ENCODE measurements at places on chromosomes 6 and 20. TPM values are rescaled to one million over a fixed set of nuclear protein-coding genes. Genes with fewer than 3 reads are reported as not detected.

XKR7 gene
- total RNA-seq = not detected

ADGRF5 gene
- total RNA-seq = 10.6 TPM

SNAP25 gene
- 5.1 TPM for total RNA-seq

MAS1 gene
- total RNA-seq = 0.10 TPM

TP53TG5 gene
- total RNA-seq = not detected

MACROD2 gene
- 8.0 TPM for total RNA-seq

APOBEC2 gene
- total RNA-seq = not detected

SLC2A10 gene
- total RNA-seq = 7.3 TPM

KIAA1755 gene
- 20.0 TPM for total RNA-seq

- peaks cover 20% of the 10 kb centered on the region for H3K4me1 ChIP-seq
- H3K27ac ChIP-seq = no peak overlapping the region
- DNase-seq = peak; percentile 14
- peak overlapping the region; percentile 45 for H3K4me3 ChIP-seq
- H3K36me3 ChIP-seq = no peaks in the 10 kb centered on the region
These were observed 222.0 kb upstream of the SYNCRIP start for GRCh38 chr6:85864453-85865401.

GRCh38 chr6:21305893-21306332 is 287.6 kb upstream of the SOX4 start:
- H3K36me3 ChIP-seq = no peaks in the 10 kb centered on the region
- H3K4me1 ChIP-seq = no peaks in the 10 kb centered on the region
- H3K4me3 ChIP-seq = no peak overlapping the region

DNA sequence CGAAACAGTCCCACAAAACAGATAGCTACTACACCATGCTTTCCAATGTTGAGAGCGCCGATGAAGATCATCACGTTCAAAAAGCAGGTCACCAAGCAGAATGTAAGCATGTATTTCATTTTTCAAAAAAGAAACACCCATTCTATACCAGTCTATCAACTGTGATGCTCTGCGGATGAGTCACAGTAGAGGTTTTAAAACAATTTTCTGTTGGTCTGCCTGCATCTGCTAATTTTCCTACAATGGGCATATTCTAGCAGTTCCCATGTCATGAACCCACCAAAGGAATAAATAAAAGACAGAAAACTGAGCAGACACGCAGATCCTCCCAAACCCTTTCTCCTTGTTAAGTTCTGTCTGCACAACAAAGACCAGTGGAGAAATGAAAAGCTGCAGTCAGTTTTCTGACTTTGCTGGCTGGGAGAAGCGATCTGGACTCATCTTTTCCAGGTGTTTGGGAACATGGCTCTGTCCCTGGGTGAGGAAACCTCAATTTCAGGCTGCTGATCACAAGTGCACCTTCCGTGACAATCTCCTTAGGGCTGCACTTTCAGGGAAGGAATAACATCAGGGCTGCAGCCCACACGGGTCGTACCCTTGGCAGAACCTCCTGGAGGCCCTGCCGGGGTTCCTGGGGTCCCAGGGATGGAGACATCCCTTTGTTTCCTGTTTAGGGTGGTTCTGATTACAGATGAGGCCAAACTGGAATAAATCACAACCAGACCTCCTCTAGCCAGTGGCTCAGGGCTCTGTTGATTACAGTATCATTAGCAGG is 200.1 kb downstream of the BMP7 start:
- no peaks in the 10 kb centered on the region for H3K4me1 ChIP-seq
- DNase-seq = no peak
- H3K27me3 ChIP-seq = no peaks in the 10 kb centered on the region
- no peak overlapping the region for H3K4me3 ChIP-seq
- no peaks in the 10 kb centered on the region for H3K36me3 ChIP-seq

GRCh38 chr6:144415835-144416237 is 130.7 kb downstream of the UTRN start:
- no peaks in the 10 kb centered on the region for H3K4me1 ChIP-seq
- no peaks in the 10 kb centered on the region for H3K27me3 ChIP-seq
- no peak overlapping the region for H3K27ac ChIP-seq
- no peak overlapping the region for H3K4me3 ChIP-seq
- H3K36me3 ChIP-seq = no peaks in the 10 kb centered on the region
- DNase-seq = no peak

DNA sequence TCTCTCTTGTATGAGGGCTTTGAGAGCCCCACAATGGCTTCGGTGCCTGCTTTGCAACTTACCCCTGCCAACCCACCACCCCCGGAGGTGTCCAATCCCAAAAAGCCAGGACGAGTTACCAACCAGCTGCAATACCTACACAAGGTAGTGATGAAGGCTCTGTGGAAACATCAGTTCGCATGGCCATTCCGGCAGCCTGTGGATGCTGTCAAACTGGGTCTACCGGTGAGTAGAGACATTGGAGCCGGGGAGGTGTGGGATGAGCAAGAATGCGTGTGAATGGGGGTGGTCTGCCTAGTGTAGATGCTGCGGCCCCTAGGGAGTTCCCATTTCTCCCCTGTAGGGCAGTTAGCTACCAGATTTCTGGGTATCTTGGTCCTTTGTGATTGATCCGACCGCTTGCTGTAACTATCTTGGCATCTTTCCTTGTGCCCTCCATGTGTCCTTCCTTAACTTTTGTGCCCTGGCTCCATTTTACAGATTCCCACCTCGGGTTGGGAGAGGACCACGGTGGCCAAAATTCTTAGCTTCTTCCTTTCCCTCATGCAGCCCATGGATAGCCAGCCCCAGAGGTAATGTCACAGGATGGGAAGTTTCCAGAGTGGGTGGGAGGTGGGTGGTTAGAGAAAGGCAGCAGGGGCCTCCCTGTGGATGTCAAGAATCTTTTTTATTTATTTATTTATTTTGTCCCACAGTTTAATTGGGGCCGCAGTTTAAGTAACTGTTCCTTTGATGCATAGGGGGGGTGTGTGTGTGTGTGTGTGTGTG is 6.3 kb downstream of the BRD2 start:
- H3K27me3 ChIP-seq = no peaks in the 10 kb centered on the region
- H3K27ac ChIP-seq = no peak overlapping the region
- DNase-seq = peak; percentile 26
- peaks cover 3% of the 10 kb centered on the region for H3K4me1 ChIP-seq
- H3K36me3 ChIP-seq = no peaks in the 10 kb centered on the region

- H3K27me3 ChIP-seq = no peaks in the 10 kb centered on the region
- H3K4me1 ChIP-seq = no peaks in the 10 kb centered on the region
- H3K27ac ChIP-seq = no peak overlapping the region
- H3K36me3 ChIP-seq = no peaks in the 10 kb centered on the region
- no peak for DNase-seq
These were observed 32.0 kb upstream of the TMEM217 start for GRCh38 chr6:37289931-37290330.

- H3K27me3 ChIP-seq = no peaks in the 10 kb centered on the region
- DNase-seq = no peak
These were observed 1.0 kb downstream of the FILIP1 start for GRCh38 chr6:75492386-75493153.

DNA sequence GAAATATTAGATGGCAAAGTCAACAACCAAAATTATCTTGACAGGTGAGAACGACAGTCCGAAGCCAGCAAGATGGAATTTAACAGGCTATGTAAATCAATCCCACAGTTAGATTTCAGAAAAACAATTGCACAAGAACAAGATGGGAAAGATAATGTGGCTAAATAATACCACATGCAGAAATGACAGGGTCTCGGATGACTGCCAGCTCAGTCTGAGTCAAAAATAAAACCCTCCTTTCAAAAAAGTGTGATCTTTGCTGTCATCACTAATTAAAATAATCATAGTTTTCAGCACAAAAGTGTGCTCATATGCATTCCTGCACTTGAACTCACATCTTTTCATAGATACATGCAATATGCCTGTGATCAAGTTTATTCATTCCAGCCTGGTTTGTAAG is 25.9 kb downstream of the FOXQ1 start:
- DNase-seq = no peak
- no peaks in the 10 kb centered on the region for H3K4me1 ChIP-seq
- H3K4me3 ChIP-seq = no peak overlapping the region
- H3K36me3 ChIP-seq = no peaks in the 10 kb centered on the region

- DNase-seq = no peak
- no peaks in the 10 kb centered on the region for H3K27me3 ChIP-seq
- no peak overlapping the region for H3K27ac ChIP-seq
- no peaks in the 10 kb centered on the region for H3K36me3 ChIP-seq
These were observed 193.3 kb downstream of the TMEM200A start for GRCh38 chr6:130559166-130559565.

DNA sequence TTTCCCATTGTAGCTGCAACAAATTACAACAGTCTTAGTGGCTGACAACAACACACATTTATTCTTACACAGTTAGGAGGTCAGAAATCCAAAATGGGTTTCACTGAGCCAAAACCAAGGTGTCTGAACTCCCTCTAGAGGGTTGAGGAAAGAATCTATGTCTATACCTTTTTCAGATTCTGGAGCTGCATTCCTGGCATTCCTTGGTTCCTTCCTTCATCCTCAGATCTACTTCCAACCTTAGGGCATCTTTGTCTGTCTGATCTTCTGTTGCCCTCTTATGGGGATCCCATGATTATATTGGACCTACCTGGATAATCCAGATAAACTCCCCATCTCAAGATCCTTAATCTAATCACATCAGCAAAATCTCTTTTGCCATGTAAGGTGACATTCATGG is 540.9 kb upstream of the MAP3K7 start:
- H3K4me1 ChIP-seq = no peaks in the 10 kb centered on the region
- no peak overlapping the region for H3K27ac ChIP-seq
- H3K27me3 ChIP-seq = no peaks in the 10 kb centered on the region
- no peaks in the 10 kb centered on the region for H3K36me3 ChIP-seq

- H3K27ac ChIP-seq = no peak overlapping the region
- no peaks in the 10 kb centered on the region for H3K36me3 ChIP-seq
- no peaks in the 10 kb centered on the region for H3K27me3 ChIP-seq
- peaks cover 20% of the 10 kb centered on the region for H3K4me1 ChIP-seq
These were observed 5.9 kb downstream of the DLL1 start for GRCh38 chr6:170284866-170285469.

GRCh38 chr6:166861961-166862286 is 94.4 kb downstream of the RNASET2 start:
- no peaks in the 10 kb centered on the region for H3K4me1 ChIP-seq
- H3K27ac ChIP-seq = no peak overlapping the region
- H3K36me3 ChIP-seq = no peaks in the 10 kb centered on the region
- no peak for DNase-seq
- H3K4me3 ChIP-seq = peak overlapping the region; percentile 45

GRCh38 chr6:140909625-140910024 is 1223.1 kb upstream of the GJE1 start:
- H3K36me3 ChIP-seq = no peaks in the 10 kb centered on the region
- H3K27ac ChIP-seq = no peak overlapping the region
- no peaks in the 10 kb centered on the region for H3K27me3 ChIP-seq
- no peak for DNase-seq
- no peak overlapping the region for H3K4me3 ChIP-seq
